NCI-H1417 (cell line): ENCODE measurements at places on chromosomes 12 and 14.
A peak's percentile ranks its signal among the peaks of the same experiment; 100 is the strongest.

GRCh38 chr14:37013078-37013477 lies 159.3 kb downstream of the SLC25A21 start:
- DNase-seq: no peak

GRCh38 chr14:67473290-67474082 lies 15.0 kb downstream of the TMEM229B start:
- no peak for DNase-seq

DNA sequence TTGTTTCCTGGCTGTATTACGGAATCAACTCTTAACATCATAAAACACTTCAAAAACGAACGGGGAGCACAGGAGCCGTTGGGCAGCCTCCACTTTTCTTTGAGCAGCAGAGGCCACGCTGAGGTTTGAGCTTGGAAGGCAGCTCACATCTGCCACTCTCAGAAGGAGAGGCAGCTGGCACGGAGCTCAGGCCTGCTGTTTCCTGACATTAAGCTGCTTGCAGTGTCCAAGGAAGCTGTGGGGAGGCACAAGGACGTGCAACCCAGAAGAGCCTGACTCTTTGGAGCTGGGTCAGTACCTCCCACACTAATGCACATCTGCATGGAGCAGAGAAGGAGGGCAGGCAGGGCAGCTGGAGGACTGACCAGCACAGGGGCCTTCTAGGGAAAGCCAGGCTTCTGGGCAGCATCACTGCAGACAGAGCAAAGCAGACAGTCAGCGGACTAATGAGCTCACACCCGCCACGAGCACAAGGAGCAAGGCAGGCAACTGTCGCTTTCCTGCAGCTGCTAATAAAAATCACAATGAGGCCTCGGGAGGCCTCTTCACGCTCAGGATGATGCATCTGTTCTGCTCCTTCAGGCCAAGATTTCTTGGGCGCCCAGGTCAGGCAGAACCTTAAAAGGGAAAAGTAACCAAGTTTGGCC lies 211.1 kb downstream of the GLT1D1 start:
- peak; percentile 84 for DNase-seq

GRCh38 chr12:84165998-84166571 lies 746.5 kb downstream of the SLC6A15 start:
- peak; percentile 22 for DNase-seq

DNA sequence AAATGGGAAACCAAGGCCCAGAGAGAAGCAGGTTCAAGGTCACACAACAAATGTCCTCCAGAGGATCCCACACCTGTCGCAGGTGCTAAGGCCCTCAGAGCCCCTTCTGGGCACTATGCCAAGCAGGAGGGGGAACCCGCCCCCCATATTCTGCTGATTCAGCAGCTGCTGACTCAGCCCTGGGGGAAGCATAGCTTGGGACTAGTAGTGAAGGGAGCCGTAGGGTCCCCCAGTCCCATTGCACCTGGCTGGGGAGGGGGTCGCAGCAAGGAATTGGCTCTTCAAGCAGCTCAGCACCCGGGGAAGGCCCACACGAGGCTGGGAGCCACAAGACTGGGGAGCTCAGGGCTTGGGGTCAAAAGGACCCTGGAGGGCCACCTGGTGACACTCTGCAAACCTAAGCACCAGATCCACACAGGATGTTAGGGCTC lies 1.0 kb downstream of the RASAL1 start:
- peak; percentile 59 for DNase-seq

- DNase-seq: no peak
Measured at GRCh38 chr12:7093892-7094291, 1.6 kb upstream of the C1R start.

- DNase-seq: peak; percentile 72
Measured at GRCh38 chr12:99232324-99232723, 415.2 kb upstream of the GARIN6 start.

DNA sequence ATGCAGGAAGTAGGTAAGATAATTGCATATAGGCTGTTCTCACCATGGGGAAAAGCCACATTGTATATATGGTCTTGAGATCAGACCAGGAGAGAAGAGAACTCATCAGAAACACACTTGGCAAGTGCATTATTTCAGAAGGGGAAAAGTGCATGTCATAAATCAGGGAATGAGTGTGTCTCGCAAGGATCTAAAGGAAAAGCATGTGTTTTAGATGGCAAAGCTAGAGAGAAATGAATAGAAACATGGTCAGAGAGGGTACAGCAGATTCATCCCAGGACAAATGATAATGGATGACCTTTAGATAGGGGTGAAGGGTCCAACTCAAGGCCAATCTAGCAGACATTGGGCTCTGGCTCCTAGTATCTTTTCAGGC lies 230.2 kb upstream of the NAV3 start:
- DNase-seq: no peak

DNA sequence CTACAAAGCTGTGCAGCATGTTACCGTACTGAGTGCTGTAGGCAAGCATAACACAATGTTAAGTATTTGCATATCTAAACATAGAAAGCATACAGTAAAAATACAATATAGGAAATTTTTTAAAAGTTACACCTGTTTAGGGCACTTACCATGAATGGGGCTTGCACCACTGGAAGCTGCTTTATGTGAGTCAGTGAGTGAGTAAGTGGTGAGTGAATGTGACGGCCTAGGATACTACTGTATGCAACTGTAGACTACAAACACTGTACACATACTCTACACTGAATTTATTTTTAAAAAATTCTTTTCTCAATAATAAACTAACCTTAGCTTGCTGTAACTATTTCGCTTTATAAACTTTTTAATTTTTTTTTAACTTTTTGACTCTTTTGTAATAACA lies 82.1 kb upstream of the FSCB start:
- no peak for DNase-seq

GRCh38 chr12:100529756-100530350 lies 43.6 kb upstream of the GAS2L3 start:
- DNase-seq: no peak

- peak; percentile 50 for DNase-seq
Measured at GRCh38 chr14:50531595-50532501, 521 bp downstream of the MAP4K5 start.

DNA sequence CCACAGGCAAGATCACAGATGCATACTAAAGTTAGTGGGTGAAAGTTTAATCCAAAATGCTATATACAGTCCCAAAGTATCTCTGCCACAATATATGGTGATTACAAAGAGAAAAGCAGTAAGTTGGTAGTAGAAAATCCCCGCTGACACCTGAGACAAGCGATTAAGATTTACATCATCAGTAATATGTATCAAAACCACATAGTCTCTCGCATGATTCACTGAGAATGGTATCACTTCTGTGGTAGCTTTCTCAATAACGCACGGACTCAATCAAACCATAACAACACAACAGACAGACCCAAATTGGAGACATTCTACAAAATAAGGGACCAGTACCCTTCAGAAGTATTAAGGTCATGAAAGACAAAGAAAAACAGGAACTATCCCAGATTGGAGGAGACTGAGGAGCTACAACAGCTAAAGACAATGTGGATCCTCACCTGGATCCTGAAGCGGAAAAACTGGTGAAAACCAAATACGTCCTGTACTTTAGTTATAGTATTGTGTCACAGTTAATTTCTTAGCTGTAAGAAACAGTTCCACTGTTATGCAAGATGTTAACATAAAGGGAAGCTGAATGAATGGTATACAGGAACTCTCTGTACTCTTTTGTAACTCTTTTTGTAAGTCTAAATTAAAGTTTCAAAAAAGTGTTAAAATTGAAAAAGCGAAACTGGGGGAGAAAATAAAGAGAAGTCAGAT lies 51.0 kb downstream of the SPTLC2 start:
- DNase-seq: no peak

DNA sequence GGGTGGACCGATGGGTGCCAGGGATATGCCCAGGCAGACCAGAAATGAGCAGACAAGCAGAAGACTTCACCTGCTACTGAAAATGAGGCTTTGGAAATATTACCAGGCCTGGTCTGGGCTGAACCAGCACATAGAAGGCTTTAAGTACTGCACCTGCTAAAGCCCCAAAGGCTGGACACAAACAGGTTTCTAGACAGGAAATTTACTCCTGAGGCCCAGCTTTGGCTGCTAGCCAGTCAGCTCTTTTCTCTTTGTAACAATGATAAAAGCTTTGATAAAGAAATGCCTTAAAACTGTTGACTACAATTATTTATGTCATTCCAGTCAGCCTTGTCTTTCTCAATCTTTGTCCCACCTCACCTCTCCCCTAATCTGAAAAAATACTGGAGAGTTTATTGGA lies 228.9 kb upstream of the EGLN3 start:
- peak; percentile 54 for DNase-seq

DNA sequence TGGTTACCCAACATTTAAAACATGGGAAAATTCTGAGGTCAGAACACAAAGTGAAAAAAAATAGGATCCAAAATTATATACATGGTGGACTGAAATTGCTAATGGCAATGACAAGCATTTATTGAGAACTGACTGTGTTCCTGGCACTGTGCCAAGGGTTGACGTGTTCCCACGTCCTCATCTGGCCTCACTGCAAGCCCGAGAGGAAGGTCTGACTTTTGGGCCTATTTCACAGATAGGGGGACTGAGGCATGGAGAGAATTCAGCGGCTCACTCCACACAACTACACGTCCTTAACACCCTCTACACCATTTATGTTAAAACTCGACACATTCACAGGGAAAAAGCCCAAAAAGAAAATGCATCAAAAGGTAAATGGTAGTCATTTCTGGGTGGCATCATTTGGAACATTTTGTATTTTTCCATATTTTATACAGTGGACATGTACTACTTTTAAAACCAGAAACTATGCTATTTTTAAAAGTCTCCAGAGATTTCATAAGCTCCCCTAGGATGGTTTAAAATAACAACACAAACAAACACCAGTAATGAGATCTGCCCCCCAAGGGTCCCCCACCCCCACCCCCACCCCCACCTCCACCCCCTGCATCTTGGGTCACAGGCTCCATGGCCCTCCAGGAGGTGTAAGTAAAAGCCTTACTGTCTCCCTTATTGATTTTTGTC lies 27.7 kb downstream of the CLMN start:
- DNase-seq: peak; percentile 49

GRCh38 chr14:68111853-68112270 lies 292.3 kb downstream of the RAD51B start:
- DNase-seq: no peak

GRCh38 chr12:96424601-96425000 lies 24.4 kb upstream of the CDK17 start:
- no peak for DNase-seq

DNA sequence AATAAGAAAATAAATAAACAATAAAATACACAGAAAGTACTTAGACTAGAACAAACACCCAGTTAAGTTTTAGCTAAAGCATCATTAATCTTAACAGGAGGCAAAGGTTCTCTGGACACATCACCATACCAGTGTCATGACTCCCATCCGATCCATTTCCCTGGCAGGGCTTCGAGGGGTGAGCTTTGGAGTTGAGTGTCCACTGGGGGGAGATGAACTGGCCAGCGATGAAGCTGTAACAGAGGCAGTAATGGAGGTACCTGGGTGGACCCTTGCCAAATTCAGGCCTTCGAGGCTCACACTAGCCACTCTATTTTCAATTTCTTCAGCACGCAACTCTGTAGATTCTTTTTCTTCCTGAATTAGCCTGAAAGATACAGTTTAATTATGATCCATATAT lies 269.5 kb downstream of the ACSS3 start:
- DNase-seq: no peak

DNA sequence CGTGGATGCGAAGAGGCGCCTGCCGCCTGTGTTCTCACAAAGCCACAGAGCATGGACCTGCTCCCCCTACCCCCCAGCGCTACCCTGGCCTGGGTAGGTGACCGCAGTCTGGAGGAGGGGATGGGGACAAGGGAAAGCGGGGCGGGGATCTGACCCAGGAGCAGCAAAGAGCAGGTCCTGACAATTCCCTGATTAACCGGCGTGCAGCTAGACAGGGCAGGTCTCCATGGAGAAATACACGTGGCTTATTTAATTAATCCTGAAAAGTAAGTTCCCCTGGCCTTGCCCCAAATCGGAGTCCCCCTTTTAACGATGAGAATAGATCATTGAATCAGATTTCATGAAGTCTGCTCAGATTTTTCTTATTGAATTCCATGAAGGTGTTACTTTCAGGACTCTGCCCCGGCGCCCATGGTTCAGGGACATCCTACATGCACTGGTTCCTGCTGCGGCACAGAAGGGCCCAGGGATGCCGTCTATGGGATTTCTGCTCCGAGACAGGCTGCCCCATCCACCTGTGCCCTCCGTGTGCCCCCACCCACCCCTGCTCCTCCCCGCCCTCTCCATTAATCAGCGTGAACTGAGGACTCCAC lies 251.0 kb upstream of the SFSWAP start:
- DNase-seq: no peak

GRCh38 chr12:91877456-91878235 lies 268.0 kb downstream of the BTG1 start:
- no peak for DNase-seq

GRCh38 chr14:55361190-55361589 lies 50.4 kb downstream of the ATG14 start:
- no peak for DNase-seq

- no peak for DNase-seq
Measured at GRCh38 chr12:40183715-40184114, 41.1 kb upstream of the LRRK2 start.

GRCh38 chr12:82730953-82731459 lies 44.3 kb downstream of the TMTC2 start:
- DNase-seq: no peak

- DNase-seq: no peak
Measured at GRCh38 chr14:48771717-48772116, 814.5 kb downstream of the RPS29 start.

DNA sequence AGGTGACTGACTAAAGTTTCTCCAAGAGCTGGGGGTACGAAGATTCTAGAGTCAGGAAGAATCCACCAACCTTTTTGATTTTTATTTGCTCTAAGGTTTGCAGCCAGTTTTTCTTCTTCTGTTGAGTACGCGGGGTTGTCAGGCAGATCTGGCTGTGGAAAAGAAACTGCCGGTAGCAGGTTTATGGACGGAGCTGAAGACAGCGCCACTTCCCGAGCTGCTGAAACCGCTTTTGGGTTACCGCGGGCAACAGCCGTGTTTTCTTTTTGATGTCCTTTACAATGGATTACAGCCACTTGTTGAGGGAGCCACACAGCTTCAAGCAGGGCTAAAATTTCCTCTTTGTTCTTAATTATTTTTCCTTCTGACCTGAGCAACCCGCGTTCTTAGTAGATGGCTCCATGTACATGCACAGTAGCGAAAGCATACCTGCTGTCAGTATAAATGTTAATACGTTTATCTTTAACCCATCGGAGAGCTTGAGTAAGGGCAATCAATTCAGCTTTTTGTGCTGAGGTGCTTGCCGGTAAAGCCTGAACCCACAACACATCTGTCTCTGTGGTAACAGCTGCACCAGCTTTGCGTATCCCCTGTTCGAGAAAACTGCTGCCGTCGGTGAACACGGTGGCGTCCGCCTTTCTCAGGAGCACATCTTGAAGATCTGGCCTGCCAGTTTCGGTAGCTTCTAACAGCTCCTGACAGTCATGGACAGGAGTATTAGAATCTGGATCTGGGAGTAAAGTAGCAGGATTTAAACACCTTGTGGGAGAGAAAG lies 674.3 kb downstream of the TMEM121 start:
- DNase-seq: no peak

GRCh38 chr12:127162307-127162706 lies 1104.7 kb upstream of the TMEM132C start:
- no peak for DNase-seq
